Natural killer cell treated with Interleukin-12 subunit alpha and Interleukin-12 subunit beta and Interleukin-15 and Interleukin-18, amount 100 ng/mL, for 72 hours (primary cell): ENCODE measurements at places on chromosomes 5 and 9. TPM values are rescaled to one million over a fixed set of nuclear protein-coding genes. Genes with fewer than 3 reads are reported as not detected.

DNA sequence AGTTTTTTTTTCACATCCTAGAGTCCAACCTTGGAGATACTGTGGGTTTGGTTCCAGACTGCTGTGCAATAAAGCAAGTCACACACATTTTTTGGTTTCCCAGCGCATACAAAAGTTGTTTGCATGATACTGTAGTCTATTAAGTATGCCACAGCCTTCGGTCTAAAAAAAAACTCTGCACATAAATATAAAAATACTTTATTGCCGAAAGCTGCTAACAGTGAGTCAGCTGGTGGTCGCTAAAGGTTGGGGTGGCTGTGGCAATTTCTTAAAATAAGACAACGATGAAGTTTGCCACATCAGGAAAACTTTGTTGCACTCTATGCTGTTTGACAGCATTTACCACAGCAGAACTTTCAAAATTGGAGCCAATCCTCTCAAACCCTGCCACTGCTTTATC lies 37.4 kb downstream of the UBQLN1 start:
- DNase-seq = no peak

DNA sequence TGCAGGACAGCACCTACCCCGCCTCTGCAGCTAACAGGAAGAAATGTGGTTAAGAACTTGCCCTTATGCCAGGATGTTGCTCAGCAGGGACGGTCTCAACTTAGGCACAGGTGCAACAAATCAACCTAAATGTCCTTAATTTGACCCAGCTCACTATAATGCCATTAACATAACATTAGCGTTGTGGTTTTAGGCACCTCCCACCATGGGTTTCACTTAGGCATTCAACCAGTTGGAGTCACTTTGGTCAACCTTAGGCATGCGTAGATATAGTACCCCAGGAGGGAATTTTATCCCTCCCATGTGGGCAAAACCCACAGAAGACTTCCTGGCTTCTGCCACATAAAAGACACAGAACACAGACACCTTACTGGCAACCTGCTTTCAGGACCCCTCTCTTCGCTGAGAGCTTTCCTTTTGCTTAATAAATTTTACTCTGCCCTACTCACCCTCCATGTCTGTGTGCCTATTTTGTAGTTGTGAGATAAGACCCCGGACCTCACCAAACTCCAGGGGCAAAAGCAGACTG lies 8.7 kb upstream of the ERAP1 start:
- no peak for DNase-seq

DNA sequence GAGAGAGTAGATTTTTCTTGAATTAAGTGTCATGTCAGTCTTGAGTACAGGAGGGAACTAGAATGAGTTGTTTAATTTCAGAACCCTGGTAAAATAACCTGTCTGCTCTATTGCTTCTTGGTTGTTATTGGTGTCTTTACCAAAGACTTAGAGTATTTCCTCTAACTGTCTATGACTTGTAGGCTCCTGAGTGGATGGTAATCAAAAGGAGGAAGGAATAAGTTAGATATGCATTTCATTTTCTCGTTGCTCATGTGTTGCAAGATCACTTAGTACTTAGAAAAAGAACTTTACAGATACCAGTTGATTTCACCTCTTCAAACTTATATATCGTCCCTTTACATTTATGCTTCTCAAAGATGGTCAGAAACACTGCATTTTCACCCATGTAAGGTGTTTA lies 31.1 kb downstream of the UHRF2 start:
- DNase-seq = no peak

Gene NTRK2
- total RNA-seq = 0.24 TPM

- no peak for DNase-seq
Observed at GRCh38 chr5:117590944-117591343, 1016.3 kb upstream of the SEMA6A start.

- DNase-seq = no peak
Observed at GRCh38 chr5:76252437-76252836, 150.6 kb upstream of the IQGAP2 start.

DNA sequence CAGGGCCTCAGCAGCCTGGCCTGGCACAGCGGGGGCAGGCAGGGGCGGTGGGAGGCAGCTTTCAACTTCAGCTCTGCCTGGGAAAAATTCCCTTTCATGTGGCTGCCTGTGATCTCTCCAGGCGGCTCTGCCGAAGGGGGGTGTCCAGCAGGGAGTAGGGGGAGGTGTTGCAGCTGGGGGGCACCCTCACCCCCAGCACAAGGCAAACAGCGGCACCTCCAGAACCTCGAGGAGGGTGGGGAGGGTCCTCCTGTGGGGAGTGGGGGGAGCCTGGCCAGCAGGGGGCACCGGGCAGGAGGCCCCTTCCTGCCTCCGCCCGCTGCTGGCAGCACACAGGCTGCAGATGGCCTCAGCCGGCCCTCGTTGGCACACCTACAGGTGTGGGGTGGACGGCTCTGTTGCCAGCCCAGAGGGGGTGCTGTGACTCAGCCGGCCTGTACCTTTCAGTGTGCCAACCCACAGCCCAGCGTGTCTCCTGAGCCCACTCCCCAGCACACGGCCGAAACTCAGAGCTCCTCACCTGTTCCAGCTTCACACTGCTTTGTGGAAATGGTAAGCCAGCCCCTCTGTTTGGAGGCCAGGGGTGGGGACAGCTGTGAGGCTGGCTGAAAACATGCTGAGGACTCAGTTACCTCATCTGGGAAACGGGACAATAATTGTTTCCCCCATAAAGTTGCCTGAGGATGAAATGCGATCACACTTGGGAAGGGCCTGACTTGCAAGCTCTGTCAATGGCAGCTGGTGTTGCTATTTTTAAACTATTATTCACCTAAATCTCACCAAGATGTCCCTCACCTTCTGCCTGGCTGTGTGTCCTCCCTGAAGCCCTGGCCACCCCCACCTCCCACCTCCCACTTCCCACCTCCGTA lies 37.0 kb downstream of the CXXC5 start:
- no peak for DNase-seq

- no peak for DNase-seq
Observed at GRCh38 chr5:156798201-156798600, 51.9 kb upstream of the PPP1R2B start.

DNA sequence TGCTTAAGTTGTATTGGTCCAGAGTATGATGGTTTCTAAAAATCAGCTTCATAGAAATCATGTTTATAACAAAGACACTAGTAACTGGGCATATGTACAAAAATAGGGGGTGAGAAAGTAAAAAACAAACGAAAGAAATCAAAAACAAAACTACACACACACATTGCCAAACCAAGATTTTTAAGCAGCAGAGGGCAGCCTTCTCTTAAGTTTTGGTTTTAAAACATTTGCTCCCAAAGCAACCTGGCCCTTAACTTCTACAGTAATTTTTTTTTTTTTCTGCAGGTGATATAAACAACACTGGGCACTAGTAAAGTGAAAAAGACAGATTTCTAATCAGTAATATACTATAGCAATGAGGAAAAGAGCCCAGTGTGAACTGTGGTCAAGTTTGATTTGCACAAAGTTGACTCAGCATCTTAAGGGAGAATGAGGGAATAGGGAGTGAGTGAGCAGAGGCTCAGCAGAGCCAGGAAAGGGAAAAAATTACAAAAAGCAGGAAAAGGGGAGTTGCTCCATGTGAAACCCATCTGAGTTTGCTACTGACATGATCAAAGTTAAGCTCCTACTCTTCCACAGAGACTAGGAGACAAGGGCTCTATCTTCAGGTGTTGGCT lies 13.4 kb upstream of the GAPT start:
- no peak for DNase-seq

DNA sequence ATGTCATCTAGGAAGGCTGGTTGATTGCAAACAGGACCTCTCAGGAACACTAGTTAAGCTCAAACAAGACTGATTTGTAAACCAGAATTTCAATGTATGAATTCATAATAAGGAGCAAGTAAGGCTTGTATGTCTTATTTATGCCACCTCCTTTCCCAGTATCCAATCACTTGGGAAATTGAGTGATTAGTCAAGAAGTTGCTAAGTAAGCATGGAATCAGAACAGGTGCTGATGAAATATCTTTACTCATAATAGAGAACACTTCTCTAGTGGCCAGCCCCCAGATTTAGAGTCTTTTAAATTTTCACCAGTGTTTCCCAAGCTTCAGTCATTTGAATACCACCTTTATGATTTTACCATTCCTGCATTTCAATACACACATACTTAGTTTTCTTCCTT lies 5.3 kb upstream of the DDX4 start:
- no peak for DNase-seq

DNA sequence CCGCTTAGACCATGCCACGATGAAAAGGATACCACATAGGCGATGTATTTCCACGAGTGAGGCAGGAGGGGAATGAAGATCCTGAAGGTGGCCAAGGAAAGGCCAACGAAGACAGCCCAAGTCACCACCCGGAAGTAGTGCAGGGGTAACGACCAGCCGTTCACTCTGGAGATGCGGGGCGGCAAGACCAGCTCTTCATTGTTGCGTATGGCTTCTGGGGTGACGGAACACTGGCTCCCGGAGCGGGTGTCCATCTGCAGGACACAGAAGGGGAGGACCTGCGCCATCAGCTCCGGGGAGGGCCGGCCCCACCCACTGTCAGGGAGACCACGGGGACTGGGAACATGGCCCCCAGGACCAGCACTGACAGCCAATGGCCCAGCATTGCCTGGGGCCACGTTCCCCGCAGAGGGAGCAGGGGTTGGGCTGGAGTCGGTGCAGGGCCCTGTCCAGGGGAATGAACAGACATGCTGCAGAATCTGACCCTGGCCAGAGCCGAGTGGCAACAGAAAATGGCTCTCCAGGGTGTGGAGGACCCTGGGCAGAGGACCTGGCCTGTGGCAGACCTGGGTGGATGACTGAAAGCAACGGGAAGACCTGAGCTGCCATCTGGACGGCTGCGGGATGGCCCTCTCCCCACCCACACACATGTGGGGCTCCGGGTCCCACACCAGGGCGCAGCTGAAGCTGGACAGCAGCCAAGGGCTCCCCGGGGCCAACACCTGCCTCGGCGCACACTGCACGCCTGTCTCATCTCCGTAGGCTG lies 17.7 kb downstream of the ZDHHC11B start:
- DNase-seq = no peak

DNA sequence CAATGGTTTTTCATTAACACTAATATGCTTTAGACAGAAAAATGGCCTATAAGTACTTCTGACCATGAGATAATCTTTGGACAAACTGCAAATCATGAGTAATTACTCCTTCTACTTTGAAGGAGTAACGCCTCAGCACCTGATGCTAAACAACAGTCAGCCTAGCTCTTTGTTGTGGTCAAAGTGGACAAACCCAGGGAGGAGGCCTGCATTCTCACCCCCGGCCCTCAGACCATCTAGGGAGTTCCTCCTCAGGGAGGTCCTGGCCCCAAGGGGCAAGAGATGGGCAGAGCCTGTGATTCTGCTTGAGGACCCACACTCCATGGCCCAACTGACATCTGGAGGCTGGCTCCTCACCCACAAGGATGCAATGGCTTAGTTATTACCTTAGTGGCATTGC lies 48.2 kb upstream of the ANGPTL2 start:
- no peak for DNase-seq

GRCh38 chr5:148416416-148416815 lies 32.7 kb downstream of the FBXO38 start:
- DNase-seq = no peak

Gene SLC23A1
- 0.78 TPM for total RNA-seq

DNA sequence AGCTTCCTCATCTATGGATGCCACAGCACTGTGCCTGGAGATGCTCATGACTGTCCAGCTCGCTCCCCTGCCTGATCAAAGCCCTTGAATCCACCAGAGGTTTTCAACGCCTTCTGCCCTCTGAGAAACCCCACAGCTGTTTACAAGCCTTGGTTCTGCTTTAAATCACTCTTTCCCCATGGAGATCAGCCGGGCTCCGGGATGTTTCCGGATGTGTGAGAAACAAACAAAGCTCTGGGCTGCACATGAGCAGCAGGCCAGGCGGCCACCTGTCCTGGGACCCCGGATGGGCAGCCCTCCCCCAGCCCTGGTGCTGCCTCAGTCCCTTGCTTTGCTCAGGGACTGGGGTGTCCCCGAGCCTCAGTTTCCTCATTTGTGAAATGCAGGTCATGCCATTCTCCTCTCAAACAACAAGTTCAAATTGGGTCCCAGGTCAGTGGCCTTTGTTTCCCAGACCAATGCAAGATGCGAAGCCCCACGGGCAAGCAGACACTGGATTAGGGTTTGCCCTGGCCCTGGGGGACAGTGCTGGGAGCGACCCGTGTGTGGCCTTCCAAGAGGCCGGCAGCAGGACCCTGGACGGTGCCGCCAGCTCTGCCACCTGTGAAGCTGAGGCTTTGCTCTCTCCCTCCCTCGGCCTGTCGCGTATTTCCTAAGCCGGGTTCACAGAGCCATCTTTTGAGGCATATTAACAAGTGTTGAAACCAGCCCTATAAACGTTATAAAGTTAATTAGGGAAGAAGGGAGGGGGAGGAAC lies 42.4 kb upstream of the PHYKPL start:
- DNase-seq = no peak
